Dorsolateral prefrontal cortex (tissue), 122 donors: ENCODE measurements at places on chromosomes 1 and 21.
A peak's percentile ranks its signal among the peaks of the same experiment; 100 is the strongest.

GRCh38 chr1:205652984-205653383 lies 21.2 kb upstream of the ELK4 start:
- no peak for DNase-seq

DNA sequence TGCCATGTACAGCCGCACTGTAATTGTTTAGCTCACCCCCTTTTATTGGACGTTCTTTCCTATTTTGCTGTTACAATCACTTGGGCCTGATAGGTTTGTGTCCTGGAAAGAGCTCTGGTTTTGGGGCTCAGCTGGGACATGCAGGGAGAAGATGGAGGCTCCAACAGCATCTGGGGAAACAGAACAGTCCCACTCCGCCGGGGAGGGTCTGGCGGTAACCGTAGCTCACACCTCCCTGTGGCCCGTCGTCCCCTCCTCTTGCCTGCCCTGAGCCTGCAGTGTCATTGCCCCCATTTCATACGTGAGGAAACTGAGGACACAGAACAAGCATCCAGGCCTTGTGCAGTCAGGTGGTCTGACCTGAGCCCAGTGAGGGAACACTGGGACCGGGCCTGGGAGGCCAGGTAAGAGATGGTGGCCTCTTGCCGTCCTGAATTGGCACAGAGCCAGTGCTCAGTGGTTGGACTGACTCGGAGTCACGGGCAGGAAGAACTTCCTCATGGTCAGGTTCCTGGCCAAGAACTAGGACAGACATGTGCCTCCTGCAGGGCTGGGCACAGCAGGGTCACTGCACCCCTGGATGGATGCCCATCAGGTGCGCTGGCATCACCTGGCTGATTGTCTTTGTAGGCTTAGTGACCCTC lies 41.8 kb downstream of the S100B start:
- DNase-seq: no peak

DNA sequence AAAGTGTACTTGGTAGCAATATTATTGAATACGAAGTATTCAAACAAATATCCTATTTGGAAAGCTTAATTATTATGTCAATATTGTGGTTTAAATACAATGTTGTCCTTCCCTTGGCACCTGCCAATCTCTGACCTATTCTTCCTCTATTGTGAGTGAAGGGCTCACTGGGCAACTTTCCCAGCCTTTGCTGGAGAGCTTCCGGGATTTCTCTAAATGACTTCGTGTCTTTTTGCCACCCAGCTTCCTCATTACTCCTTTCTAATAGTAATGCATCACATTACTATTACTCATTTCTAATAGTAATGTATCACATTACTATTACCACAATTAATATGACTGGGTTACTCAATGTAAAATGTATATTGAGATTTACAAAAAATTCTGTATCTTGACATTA lies 880.6 kb downstream of the BRINP3 start:
- no peak for DNase-seq

- no peak for DNase-seq
Observed at GRCh38 chr21:29302359-29302875, 3.7 kb downstream of the BACH1 start.

DNA sequence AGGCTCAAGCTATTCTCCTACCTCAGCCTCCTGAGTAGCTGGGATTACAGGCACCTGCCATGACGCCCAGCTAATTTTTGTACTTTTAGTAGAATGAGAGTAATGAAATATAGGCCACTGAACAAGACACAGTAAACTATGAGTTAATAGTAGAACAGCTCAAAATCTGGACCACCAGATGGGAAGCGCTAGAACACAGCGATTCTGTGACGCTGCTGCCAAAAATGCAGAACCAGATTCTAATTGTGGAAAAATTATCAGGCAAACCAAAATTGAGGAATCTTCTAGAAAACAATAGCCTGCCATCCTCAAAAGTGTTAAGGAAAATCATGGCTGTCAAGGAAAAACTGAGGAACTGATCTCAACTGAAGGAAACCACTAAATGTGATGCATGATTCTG lies 111.4 kb upstream of the TIAM1 start:
- DNase-seq: no peak

GRCh38 chr1:14516974-14517840 lies 81.3 kb upstream of the KAZN start:
- no peak for DNase-seq

- DNase-seq: no peak
Observed at GRCh38 chr1:21671915-21672314, 2.8 kb upstream of the RAP1GAP start.

GRCh38 chr1:24293392-24294227 lies 25.5 kb upstream of the GRHL3 start:
- DNase-seq: no peak

GRCh38 chr21:42421018-42421793 lies 17.5 kb downstream of the UBASH3A start:
- DNase-seq: no peak

DNA sequence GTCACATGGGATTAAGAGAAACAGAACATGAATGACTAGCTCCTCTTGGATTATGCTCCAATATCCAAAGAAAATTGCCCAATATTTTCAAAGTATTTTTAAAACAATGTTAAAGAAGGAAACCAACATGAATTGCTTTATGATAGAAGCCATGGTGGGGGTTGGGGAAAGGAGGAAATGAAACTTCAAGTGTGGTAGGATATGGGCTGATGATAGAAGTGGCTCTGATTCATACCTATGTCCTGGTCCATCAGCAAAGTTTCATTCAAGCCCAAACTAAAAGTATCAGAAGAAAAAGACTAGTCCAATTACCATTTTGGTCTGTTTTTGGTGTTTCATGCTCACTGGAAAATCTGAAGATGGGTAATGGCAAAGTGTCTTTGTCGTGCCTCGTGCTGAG lies 104.2 kb upstream of the PROX1 start:
- DNase-seq: no peak

DNA sequence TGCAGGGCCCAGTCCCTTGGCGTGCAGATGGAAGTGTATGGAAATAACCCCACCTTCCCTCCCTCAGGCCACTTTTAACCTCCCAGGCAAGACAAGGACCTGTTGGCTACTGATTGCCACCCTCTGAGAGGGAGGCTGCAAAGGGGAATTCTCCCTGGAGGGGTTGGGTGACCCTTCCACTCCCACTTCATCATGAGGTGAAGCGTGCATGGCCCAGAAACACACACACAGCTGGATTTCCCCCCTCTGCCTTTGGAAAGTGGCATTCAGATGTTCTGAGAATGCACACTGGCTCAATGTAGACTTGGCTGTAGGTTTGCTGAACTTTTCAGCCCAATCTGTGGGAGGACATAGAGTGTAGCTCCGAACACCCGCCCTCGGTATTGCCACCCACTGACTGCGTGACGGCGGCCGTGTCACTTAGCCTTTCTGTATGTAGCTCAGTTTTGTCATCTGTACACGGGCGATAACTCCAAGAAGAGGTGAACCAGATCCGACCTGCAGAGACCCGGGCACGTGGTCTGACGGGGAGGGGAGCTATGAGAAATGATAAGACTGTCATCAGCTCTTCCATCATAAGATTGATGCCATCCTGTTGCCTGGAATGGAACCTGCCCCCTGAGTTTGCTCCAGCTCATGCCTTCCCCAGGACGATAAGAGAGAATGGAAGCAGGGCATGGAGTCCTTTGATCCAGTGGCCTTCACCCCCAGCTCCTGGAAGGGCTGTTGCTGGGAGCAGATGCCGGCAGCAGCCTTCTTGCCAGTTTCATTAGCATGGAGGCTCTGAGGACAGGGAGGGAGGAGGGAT lies 19.3 kb downstream of the MIIP start:
- DNase-seq: no peak

DNA sequence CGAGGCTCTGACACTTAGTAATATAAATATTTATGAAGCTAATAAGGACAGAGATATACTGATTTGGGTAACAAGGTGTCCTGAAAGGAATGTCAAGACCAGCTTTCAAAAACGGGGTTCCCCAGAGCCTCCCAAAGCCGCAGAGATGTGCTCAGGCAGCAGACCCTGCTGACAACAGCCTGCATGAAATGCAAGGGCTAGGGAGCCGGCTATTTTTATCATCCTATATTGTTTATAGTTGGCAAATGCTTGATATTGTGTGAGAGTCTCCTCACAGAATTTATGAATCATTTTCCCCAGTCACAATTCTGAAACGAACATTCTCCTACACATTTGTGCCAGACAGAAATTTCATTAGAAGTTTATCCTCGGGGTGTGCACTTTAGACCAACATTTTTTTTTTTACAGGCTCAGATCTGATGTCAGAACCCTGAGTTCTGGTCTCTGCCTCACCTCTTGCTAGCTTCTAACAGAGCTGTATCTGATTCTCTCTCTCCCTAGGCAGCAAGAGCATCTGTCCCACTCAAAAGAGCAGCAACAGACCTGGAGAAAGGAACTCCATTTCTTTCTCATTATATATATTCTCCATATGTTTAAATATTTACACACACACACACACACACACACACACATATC lies 302.3 kb upstream of the PLD5 start:
- DNase-seq: no peak

DNA sequence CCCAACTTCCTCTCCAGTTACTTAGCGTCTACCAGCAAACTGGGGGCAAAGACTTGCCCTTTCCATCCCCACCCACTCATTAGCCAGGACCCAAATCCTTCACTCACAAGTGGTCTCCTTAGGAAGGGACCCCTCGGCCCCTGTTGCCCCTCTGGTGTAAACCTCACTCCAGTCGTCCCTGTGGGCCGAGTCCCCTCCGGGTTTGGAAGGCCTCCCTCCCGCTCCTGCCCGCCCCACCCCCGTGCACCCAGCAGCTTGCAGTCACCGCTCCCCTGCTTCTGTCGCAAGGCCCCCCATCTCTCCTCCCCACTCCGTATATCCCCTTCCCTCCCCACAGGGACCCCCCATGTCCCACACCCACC lies 1.2 kb downstream of the EFHD2 start:
- DNase-seq: no peak

- peak; percentile 30 for DNase-seq
Observed at GRCh38 chr1:205329719-205330118, 8.2 kb upstream of the NUAK2 start.

DNA sequence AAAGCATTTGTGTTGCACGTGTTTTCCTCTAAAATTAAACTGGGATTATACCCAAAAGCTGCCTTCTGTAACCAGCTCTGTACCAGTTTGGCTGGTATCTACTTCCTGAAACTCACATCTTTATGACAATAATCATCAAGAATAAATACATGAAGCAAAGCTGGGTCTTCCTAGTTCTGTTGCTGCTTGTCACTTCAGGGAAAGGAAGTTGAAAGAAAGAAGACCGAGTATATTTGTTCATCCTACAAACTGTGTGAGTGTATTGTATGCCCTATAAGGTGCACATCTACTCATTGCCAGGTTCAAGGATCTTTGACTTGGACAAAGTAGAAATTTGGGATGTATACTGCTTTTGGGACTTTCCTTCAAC lies 29.1 kb upstream of the IFNGR2 start:
- DNase-seq: no peak
